Testis (tissue), 5 donors: ENCODE measurements at places on chromosomes 7 and 10.

DNA sequence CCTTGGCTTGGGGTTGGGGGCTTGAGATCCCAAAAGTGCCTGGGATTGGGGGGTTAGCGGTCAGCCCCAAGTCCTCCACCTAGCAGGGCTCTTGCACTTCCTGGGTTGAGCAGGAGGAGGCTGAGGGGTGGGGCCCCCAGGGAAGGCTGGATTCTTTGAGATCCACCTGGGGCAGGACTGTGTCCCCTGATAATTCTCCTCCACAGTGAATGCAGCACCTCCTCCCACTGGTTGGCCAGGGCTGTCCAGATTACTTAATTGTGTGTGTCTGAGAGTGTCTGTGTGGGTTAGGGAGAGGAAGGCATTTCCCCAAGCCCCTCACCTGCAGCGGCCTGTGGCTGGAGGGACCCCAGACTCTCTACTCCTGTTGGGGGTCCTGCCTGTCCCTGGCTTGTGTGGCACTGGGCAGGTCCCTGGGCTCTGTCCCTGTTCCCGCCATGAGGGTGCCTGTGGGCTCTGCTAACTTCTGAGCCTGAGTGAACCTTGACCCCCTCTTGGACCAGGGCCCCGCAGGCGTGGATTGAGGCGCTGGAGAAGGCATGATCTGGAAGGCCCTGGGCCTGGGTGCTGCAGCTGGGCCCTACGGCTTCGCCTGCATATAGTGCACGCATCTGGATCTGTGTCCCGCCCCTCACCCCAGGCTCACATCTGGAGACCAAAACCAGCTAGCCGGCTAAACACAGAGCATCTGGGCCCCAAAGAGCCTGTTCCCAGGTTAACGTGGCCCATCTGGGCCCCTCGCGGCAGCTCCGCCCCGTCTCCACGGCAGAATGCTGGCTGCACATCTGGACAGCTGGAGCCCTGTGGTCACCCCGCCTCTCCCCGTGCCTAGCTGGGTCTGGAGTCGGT, 10.4 kb downstream of the TMEM270 start:
- no peak for DNase-seq

DNA sequence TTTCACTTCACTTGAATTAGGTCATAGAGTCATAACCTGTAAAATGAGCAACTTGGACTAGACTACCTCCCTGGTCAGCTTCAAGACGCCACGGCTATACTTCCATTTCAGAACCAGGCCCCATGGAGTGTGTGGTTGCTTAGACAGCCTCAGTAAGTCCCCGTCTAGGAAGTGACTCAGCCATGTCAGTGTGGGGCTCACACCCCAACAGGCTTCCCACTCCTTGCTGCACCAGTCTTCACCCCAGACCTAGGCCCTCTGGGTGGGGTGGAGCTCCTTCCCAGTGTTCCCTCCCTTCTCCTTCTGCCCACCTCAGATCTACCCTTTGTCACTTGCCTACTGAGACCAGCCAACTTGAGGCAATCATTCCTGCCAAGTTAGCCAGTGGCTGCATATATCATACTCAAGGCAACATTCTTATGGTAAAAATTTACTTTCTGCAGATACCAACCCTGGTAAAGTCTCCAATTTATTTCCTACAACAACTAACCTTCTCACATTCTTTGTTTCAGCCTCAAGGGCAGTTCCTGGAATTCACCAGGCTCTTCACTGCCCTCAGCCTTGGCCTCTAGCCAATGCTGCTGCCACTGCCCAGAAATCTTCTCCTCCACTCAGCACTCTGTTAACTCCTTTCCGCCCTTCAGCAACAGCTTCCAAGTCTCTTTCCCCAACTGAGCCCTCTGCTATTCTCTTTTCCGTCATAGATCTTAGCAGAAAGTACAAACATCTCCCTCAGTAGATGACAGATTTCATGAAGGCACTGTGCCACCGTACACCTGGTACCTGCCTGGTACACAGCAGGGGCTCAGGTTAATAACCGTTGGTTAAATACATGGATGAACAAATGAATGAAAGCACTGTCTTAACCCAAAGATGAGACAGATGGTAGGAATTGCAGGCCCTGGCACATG, 31.3 kb upstream of the ZNRF2 start:
- peak; percentile 80 for DNase-seq

- DNase-seq = peak; percentile 4
Measured at GRCh38 chr10:129760003-129760315, 204.1 kb downstream of the EBF3 start.

- DNase-seq = no peak
Measured at GRCh38 chr10:115624448-115624847, 531.3 kb downstream of the ATRNL1 start.

DNA sequence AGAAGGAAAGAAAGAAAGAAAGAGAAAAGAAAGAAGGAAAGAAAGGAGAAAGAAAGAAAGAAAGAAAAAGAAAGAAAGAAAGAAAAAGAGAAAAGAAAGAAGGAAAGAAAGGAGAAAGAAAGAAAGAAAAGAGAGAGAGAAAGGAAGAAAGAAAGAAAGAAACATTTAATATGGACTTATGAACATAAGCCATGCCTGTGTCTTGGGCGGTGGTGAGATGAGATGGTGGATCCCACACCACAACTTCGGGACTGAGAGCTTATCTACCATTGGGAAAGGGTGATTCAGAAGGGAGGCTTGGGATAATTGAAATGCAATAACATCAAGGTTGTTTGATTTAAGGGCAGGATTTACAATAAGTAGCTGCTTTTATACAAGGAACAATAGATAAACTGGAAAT, 843.9 kb upstream of the AUTS2 start:
- no peak for DNase-seq

GRCh38 chr10:114359041-114359952, 45.0 kb downstream of the AFAP1L2 start:
- no peak for DNase-seq

GRCh38 chr7:56074371-56074791, 10.3 kb downstream of the SUMF2 start:
- DNase-seq = peak; percentile 87

DNA sequence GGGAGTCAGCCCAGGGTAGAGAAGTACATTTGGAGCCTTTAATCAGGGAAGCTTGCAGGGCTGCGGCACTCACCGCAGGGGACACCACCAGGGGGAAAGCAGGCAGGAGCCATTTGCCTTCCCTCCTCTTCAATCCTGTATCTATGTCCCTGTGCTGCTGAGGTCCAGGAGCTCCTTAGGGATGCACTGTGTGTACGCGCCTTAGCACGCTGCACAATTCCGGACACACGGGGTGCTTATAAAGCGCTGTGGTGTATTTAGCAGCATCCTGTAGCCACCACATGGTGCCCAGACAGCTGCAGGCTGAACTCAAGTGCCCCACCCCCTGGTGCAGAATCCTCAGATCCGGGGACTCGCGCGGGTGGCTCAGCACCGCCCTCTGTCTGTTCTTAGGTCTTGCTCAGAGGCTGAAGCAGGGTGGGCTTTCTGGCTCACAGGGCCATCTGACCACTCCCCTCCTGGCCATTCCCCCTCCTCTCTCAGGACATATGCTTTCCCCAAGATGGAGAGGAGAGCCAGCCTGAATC, 421.4 kb downstream of the SDK1 start:
- DNase-seq = peak; percentile 56

DNA sequence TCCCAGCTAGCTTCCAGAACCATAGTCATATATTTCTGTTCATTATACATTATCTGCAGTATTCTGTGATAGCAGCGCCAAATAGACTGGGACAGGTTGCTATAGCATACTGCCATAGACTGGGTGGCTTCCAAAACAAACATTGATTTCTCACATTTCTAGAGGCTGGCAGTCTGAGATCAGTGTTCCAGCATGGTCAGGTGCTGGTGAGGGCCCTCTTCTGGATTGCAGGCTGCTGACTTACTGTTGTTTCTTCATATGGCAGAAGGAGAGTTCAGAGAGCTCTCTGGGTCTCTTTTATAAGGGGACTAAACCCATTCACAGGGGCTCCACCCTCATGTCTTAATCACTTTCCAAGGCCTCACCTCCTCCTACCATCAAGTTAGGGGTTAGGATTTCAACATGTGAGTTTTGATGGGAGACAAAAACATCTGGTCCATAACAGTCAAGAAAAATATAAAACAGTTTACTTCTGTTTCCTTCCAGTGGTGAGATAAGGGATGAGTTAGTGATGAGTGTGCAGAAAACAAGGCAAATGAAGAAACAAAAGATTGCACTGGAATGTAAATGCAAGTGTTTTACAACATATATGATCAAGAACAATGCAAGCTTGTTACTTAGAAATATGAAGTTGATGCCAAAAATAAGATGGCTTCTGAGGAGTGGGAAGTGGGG, 399.0 kb upstream of the C7orf33 start:
- DNase-seq = no peak

DNA sequence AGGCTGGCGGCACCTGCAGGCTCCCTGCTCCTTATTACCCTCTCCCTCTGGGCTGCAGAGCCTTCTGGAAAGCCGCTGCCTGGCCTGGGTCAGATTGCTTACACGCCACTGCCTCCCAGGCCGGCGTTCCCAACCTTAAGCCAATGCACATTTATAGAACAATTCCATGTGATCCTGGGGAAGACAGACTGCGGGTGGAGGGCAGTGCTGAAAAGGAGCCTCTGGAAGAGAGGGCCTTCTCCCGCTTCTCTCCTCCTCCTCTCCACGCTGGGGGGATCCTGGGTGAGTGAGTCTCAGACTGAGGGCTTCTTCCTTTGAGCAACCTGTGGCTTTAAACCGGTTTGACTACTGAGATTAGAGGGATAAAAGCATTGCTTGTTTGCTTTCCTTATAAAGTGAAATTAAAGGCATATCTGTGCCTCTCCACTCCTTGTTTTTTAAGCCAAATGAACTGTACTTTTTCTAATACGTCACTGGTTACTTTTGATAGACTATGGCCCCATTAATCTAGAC, 5.5 kb downstream of the TACC2 start:
- peak; percentile 57 for DNase-seq

- peak; percentile 73 for DNase-seq
Measured at GRCh38 chr10:77926566-77927401, at the start of gene DLG5. Gene DLG5, minus strand, starts transcription at chr10:77926755. Its CDS starts 235 bp downstream, at chr10:77926520.

DNA sequence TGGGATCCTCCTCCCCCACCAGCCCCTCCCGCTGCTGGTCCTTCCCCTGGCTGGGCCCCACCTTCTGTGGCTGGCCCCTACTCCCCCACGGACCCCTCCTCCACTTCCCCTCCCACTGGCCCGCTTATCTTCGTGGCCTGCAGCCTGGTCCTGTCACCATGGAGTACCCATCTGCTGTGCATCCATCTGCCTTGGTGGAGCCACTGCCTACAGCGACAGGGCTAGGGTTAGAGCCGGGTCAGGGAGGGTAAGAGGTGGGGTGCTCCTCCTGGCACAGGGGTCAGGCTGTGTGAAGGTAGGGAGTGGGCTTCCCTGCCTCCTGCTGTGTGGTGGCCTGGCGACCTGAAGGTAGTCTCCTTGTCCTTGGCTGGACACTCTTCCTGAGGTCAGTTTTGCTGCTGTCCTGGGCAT, 5.2 kb downstream of the ADCY1 start:
- DNase-seq = no peak

GRCh38 chr7:123905714-123906113, 19.3 kb upstream of the SPAM1 start:
- no peak for DNase-seq

GRCh38 chr7:26397332-26397731, 105.7 kb downstream of the SNX10 start:
- peak; percentile 59 for DNase-seq

DNA sequence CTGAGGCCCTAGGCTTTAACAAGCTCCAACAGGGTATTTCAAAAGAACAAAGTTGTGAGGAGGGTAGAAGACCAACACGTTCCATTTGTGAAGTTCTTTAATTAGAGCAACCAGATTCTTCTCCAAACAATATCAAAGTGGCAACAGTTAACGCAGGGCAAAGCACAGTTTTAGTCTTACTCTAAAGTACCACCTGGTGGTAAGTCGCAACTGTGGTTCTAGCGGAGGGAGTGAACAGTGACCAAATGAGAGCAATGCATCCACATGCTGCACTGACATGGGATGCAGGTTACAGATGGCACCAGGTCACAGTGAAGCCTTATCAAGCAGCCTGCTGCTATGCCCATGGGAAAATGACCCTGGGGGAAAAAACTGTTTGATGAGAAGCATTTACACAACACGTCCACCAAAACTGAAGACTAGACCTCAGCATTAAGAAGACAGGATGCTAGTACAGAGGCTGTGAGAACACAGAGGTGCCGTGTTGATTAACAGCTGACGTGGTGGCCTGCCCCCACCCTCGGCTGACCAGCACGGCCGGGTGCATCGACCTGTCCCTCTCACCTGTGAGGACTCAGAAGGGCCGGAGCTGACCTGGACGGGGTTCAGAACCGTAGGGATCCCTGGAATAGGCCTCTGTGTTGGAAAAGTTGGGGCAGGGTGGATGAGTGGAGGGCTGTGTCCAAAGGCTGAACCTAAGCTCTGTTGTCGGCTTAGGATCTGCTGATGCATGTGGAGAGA, 211.2 kb downstream of the GLI3 start:
- DNase-seq = no peak

DNA sequence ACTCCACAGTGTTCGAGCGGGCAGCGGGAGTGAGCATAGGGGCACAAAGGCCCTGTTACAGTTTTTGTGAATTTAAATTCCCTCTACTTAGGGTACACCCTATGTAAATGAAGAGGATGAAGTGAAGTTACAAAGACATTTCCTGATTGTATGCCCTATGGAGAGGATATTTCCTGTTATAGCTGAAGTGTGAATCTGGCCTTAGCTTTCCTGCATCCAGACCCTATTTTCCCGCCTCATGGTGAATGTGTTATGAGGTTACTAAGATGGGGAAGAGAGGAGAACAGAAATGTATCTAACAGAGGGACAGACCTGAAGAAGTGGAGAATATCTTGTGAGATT, 37.8 kb upstream of the COMMD3 start:
- no peak for DNase-seq

- DNase-seq = no peak
Measured at GRCh38 chr7:113282875-113283274, 164.5 kb upstream of the SMIM30 start.

DNA sequence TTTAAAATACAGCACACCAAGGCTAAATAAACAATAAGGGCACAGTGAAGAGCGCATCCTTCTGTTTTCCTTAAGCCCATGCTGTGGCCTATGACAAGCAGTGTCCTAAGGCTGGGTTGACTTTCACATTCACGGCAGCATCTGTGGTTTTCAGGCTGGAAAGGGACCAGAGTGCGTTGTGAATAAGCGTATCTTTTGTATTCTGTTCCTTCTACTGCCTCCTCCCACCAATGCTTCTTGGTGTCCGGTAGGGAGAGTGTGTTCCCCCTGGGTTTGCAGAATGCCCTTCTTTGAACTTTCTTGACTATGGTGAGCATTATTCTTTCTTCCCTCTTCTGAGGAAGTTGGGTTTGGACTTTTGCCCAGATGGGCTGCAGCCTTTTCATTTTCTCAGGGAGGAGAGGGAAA, 73.6 kb downstream of the ABCA13 start:
- DNase-seq = peak; percentile 25

GRCh38 chr10:104824380-104825006, 183.4 kb downstream of the SORCS3 start:
- peak; percentile 64 for DNase-seq

- no peak for DNase-seq
Measured at GRCh38 chr10:50928190-50928552, 42.7 kb upstream of the A1CF start.
